ENCODE measurements at places on chromosomes 4 and X. TPM values are rescaled to one million over a fixed set of nuclear protein-coding genes. Genes with fewer than 3 reads are reported as not detected.

GRCh38 chr4:100736641-100737451 is 219.0 kb upstream of the EMCN start:
- no peak for DNase-seq

- DNase-seq: peak; percentile 68
Measured at GRCh38 chr4:139656614-139657486, 8.8 kb upstream of the MGST2 start.

- DNase-seq: no peak
Measured at GRCh38 chr4:1215141-1216075, 33.5 kb downstream of the CTBP1 start.

DNA sequence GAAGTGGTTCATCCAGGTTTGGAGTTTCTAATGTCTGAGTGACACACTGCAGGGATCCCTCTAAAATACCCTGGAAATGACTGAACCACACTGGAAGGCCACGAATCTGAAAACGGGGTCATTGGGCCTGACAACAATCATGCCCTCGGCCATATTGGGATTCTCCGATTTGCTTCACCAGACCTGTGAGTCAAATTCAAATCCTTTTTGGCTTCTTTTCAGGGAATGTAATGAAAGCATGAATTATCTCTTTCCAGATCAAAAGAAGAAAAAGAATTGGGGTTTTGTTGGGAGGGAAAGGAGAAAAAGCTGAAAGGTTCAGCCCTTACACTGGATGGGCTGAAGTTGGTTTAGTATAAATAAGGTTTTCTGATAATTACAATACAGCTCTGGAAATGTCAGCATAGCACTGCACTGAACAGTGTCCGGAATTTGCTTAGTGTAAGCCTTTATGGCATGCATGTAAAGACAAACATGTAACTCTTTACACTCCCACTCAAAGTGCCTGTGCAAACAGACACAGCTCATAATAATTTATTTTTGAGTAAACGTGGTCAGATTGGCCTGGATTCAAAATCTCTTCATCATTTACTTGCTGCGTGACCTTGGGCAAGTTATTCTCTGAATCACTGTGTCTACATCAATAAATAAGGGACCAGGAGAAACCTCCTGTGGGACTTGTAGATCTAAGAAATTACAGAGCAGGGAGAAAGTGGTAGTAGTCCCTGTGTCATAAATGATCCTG is 21.4 kb downstream of the CT47C1 start:
- no peak for DNase-seq

DNA sequence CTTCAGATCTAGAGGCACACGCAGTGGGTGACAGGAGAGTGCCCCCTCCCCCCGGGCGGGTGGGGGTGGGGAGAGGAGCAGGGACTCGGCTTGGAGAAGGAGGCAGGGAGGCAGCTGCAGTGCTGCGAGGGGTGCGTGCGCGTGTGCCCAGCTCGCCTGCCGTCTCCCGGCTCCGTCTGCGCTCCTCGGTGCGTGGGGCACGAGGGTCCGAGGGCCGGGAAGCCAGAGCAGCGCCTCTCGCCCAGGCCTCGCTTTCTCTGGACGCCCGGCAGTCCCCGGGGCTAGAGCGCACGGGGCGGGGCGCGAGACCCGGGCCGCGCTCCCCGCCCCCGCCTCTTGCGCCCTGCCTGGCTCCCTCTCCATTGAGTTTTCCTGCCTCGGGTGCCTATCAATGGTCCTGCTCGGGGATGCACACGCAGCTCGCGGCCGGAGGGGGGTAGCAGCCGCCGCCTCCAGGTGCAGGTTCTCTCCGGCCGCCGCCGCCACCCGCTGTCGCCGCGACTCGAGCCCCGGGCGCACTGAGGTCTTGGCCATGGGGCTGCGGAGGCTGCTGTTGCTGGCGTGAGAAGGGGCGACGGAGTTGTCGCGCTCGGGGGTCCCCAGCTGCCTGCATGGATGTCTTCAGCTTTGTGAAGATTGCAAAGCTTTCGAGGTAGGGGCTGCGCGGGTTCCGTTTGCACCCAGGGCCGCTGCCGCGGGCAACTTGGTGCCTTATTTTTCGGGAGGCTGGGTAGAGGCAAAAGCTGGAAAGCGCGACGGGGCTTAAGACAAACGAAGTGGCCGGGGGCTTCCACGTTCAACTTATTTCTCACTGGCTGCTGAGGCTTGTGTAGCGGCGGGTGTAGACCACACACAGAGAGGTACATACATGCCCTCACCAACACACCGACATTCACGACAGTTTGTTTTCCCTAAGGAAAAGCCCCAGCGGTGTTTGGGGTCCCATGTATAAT is at the start of gene FRMPD4:
Gene FRMPD4, plus strand, starts transcription at position 113 of the 953 bp plus-strand sequence. Its CDS starts 499 bp downstream, at position 612.
- DNase-seq: no peak

DNA sequence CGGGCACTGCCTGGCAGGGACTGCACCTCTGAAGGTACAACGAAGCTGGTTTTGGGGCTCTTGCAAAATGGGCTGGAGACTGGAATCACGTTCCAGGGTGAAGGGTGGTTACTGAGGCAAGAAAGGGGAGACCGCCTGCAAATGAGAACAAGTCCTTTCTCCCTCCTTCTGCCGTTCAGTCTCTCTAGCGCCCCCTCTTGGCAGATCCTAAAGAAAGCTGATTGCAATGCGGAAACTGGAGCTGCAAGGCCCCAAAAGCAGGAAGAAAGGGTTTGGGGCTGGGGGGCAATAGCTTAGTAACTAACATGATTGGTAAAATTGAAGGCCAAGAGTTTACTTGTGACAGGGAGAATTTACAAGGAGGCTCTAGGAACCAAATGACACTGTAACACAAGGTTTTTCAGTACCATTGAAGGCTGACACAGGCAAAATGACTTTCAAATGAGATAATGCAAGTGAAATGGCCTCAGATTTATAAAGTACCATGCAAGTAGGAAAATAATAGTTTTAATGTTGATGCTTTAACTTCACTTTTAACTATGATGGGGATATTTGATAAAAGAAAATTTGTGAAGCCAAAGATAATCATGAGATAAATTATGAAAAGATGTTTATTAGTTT is 222.7 kb upstream of the HAND2 start:
- no peak for DNase-seq

Gene CFP
- total RNA-seq: 4.3 TPM

Gene PROM1
- total RNA-seq: 37.0 TPM

Gene GNPDA2
- 15.8 TPM for total RNA-seq
